ENCODE measurements at places on chromosomes 3 and 15.

DNA sequence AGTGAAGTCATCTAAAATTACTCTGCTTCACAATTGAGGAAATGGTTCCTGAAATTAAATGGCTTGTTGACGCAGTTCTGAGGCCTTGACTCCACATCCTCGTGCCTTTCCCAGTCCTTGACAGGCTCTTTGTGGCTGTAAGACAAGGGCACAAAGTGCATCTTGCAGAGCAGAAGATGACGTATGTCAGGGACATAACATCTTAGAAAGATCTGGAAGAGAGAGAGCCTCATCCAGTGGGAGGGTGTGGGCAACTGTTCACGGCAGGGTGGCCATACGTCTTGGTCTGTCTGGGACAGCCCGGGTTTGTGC is 91.0 kb downstream of the CHRNA7 start:
- DNase-seq = no peak

DNA sequence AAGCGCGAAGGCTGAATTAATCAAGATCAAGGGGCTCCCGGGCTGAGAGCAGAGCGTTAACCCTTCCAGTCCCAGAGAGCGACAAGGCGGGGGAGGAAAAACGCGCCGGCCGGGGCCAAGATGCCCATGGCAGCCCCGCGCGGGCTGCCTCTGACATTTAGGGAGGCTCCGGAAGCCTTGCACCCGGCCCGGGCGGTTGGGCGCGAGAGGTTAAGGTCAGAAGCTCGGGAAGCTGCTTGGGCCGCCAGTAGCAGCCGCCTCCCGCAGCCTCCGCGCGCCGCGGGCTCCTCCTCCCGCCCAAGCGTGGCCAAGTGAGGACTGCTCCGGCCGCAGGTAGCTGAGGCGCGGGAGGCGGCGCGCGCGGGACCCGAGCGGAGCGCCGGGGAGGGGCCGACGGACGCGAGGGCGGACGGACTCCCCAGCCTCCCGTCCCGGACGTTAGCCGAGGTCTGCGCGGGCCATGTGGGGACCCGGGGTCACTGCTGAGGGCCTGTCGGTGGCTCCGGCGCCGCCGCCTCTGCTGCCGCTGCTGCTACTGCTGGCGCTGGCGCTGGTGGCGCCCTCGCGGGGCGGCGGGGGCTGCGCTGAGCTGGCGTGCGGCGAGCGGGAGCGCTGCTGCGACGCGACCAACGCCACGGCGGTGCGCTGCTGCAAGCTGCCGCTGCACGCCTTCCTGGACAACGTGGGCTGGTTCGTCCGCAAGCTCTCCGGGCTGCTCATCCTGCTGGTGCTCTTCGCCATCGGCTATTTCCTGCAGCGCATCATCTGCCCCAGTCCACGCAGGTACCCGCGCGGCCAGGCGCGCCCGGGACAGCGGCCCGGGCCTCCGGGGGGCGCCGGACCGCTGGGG is at the start of gene C3orf80:
Gene C3orf80, plus strand, starts transcription at position 247 of the 850 bp plus-strand sequence. Its CDS starts 214 bp downstream, at position 461.
- DNase-seq = peak; percentile 46

DNA sequence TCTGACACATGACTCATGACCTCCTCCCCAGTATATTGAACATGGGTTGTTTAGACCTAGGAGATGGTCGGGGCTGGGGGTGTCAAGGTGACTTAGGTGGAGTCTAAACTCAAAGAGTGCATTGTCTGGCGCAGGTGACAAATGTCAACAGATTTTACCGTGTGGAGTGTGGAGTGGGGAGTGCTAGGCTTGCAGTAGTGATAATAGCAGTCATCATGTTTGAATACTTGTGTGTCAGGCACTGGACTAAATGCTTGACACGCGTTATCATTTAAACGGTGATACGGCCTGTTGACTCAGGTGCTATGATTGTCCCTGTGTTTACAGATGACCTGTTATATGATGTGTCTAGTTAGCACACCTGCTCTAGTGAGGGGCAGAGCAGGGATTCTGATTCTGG is 30.8 kb downstream of the MUC20 start:
- DNase-seq = no peak

DNA sequence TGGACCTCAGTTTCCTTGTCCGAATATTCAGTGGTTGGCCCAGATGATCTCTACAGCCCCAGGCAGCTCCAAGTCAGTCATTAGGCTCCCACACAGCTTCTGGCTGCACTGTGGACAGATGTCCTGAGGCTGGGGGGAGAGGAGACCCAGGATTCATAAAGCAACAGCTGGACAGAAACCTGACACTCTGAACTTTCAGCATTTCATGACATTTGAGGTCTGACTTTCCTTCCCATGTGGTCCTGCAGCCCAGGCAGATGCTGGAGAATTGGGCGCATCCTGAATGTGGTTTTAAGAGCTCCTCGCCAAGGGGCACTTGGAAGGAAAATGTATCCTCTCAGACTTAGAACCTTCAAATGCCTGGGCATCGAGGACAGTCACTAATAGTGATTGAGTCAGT is 307.6 kb upstream of the LRRFIP2 start:
- DNase-seq = no peak

GRCh38 chr3:172321035-172321434 is 127.2 kb downstream of the GHSR start:
- no peak for DNase-seq

DNA sequence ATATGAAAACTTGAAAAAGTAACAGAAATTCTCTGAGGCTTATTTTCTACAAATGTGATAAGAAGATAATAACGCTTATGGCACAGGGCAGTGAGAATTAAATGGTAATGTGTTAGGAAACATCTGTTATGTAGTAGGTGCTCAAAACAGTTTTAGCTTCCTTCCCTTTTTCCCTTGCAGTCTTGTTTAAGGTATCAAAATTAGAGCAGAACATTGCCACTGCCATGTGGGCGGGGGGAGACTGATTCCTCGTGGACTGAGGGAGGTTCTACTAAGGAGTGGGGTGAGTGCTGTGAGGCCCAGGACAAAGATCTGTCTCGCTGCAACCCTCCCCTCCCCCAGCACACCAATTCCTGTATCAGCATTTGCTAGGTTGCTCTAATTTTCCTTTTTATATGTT is 702.4 kb downstream of the TUSC7 start:
- DNase-seq = no peak

DNA sequence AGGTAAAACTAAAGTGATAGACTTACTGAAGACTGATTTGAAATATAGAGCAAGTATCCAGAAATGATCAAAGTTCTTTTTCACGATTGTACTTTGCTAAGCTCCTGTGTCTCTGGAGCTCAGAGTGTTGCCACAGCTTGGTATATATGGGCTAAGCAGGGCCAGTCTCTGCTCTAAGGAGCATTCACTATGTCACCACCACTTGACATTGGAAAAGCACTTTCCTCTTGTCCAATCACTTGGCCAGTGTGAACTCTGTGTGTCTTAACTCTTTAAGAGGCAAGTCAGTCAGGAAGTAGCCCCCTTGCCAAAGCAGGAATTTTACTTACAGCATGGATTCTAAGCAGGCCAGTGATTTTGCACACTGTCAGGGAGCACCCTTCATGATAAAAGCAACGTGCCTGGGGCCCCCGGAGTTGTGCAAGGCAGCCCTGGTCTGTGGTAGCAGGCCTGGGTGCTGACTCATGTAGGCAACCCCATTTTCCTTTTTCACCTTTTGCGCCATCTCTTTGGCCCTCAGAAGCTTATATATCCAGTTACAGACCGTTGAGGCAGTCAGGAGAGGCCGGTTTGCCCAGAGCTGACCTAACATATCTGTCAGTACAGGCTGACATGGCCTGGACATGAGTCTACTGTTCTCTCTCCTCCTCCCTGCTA is 73.0 kb downstream of the HCN4 start:
- DNase-seq = no peak

DNA sequence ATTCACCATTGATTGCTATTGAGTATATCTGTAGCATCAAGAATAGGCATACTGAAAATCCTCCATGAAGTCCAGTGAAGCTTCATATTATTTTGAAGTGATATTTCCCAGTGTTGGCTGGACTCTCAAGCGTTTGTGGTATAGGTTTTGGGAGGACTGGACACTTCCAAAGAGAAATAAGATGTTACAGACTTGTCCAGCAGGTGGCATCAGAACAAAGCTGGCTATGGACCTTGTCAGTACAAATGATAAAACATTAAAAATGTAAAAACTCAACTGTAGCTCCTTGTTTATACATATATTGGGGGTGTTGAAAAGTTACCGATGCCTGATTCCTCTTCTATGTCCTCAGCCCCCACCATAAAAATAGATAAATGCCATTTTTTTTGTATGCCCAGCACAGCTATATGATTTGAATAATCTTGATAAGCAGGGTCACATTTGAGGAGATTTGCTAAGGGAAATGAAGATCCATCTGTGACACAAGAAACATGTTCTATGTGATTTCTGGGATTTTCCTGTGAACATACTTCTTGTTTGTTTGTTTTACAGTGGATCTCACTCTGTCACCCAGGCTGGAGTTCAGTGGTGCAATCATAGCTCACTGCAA is 54.5 kb upstream of the GOLGA6B start:
- peak; percentile 56 for DNase-seq

DNA sequence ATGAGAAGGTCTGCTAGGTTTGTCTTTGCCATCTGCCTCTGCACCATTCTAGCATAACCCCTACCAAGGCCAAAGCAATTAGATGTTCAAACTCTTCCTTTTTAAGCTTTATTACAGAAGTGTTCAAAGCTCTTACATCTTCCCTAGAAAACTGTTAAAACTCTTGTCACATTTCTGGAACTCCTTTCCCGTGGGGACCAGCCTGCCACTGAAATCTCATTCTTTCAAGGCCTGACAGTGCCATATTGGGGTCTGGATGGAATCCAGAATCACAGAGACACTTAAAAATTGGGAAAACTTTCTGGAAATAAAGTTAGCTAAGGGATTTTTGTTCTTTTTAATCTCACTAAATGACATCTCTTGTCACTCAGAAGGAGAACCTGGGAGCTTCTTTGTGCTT is 153.8 kb upstream of the SLCO3A1 start:
- no peak for DNase-seq

GRCh38 chr15:35115155-35115725 is 30.1 kb upstream of the NANOGP8 start:
- no peak for DNase-seq

- DNase-seq = no peak
Observed at GRCh38 chr3:127675651-127676391, 3.1 kb downstream of the ABTB1 start.

GRCh38 chr3:84991422-84991900 is 32.7 kb downstream of the CADM2 start:
- no peak for DNase-seq

- no peak for DNase-seq
Observed at GRCh38 chr3:143352850-143353550, 233.4 kb downstream of the CHST2 start.

DNA sequence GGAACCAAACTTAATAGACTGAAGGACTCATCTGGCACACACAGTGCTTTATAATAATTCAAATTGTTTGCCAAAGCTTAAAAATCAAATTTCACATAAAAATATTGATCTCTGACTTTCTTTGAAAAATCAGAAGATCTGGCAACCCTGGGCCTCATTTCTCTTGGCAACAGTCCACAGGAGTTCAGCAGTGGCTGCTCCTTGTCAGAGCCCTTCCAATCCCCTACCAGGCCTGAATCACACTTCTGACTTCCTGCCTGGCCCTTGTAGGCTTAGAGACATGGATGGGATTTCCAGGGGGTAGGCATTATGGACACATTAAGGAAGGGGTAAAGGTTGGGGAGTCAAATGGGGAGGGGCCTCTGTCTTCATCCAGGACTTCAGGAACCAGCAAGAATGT is 55.5 kb downstream of the PLS1 start:
- DNase-seq = no peak

DNA sequence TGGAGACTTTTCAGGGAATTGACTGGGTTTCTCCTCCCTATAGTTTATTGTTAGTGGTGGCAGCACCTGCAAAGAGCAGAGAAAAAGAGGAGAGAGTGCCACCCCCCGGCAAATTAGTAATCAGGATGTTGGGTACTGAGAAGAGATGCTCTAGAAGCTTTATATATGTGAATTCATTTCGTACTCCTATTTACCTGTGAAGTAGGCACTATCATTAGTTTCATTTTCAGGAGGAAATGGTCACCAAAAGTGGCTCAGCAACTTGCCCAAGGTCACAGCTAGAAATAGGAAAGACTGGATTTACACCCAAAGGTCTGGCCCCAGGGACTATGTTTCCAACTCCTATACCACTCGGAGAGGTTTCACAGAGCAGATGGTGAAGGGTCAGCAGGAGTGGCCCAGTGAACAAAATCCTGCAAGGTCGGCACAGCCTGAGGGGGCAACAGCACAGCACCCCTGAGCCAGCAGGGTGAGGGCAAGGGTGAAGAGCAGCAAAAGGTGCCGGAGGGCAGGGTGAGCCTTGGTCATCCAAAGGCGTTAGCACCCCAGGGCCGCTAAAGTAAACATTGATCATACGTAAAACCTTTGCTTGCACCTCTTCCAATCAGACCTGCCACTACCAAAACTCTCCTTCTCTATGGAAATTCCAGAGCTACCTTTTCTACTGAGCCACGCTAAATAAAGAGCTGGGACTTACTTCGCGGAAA is 23.6 kb downstream of the VGLL4 start:
- DNase-seq = no peak

- DNase-seq = no peak
Observed at GRCh38 chr3:141795276-141795675, 32.1 kb downstream of the GRK7 start.

DNA sequence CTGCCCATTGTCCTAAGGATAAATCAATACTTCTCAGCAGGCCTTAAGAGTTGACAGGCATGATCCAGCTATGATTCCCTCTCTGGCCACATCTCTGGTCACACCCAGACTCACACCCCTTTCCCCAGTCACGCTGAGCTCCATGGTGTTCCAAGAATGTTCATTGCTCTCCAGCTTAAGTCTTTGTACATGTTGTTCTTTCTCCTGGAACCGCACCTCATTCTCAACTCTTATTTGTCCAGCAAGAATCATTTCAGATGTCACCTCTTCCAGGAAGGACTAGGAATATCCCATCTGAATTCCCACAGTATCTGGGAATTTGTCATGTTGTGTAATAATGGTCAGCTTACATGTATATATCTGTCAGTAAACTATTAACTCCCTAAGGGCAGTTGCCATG is 118.3 kb upstream of the GALNT15 start:
- no peak for DNase-seq

DNA sequence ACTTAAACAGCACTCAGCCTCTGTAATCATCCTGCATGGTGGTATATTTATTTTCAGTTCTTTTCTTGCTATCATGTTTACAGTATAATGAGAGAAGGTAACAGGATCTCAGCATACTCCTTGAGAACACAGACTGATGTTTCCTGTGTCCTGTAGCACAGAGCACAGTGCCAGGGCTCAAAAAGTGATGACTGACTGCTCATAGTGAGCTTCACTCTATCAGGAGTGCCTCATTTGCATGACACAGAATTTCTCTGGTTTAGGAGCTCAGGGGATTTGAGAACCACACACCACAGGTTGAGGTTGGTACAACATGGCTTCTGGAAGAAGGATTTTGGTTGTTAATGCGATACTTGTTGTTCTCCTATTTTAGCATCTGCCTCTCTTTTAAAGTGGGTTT is 68.5 kb upstream of the SLC2A2 start:
- DNase-seq = no peak

GRCh38 chr3:160695915-160696327 is 19.0 kb downstream of the ARL14 start:
- no peak for DNase-seq

- DNase-seq = no peak
Observed at GRCh38 chr3:124041553-124041952, 49.6 kb upstream of the ROPN1 start.

GRCh38 chr3:157999246-157999645 is 107.0 kb downstream of the SHOX2 start:
- DNase-seq = no peak

All from activated CD4-positive, alpha-beta T cell treated with anti-CD3 and anti-CD28 coated beads, Interleukin-2, amount 10 ng/mL, durations not matched to agents 7 days and 5 days (primary cell).